Fibroblast of skin of left quadriceps (primary cell): ENCODE measurements at places on chromosomes 12 and 14.

DNA sequence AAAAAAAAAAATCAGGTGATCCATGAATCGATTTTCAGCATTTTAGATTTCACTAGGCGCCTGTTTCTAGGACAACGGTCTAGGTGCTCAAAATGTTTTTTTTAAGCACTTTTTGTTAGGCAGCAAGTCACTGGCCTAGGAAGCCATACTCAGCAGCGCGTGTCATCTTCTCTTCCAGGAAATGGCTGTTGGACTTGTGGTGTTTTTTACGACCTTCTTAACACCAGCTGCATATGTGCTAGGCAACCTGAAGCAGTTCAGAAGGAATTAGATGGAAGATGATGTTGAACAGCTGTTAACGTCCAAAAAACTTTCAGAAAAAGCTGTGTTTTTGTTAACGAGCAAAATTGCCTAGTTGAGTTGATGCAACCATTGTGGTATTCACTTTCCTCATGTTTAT lies 868 bp downstream of the COX8C start:
- no peak for DNase-seq

- peak; percentile 43 for DNase-seq
These were observed 23.7 kb upstream of the DHRS4 start for GRCh38 chr14:23929822-23930294.

DNA sequence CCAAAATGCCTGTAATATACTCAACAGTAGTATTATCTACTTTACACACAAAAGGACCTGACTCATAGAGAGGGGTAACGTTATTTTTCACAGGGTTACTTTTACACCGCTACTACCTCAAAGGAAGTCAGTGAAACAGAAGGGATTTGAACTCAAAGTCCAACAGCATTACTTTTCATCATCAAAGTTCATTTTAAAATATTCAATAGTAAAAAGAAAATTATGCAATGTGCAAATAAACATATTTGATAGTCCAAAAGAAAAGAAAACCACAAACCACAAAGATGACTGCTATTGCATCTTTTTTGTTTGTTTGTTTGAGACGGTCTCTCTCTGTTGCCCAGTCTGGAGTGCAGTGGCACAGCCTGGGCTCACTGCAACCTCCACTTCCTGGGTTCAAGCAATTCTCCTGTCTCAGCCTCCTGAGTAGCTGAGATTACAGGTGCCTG lies 15.5 kb downstream of the KIF21A start:
- DNase-seq, result no peak

GRCh38 chr12:131529196-131530040 lies 181.5 kb upstream of the SFSWAP start:
- no peak for DNase-seq

- DNase-seq, result no peak
These were observed 16.4 kb upstream of the ARID4A start for GRCh38 chr14:58281969-58282368.

DNA sequence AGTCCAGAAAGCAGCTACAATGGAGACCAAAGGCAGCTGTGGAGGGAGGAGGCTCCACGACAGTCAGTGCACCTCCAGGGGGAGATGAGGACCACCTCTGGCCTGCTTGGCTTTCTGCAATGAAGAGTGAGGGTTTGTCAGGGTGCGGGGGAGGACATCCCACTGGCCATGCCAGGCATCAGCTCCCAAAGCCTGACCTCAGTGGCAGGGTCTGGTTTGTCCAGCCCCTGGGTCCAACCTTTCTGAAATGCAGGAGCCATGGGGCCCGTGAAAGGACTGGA lies 35.2 kb downstream of the SLC6A12 start:
- DNase-seq, result no peak

DNA sequence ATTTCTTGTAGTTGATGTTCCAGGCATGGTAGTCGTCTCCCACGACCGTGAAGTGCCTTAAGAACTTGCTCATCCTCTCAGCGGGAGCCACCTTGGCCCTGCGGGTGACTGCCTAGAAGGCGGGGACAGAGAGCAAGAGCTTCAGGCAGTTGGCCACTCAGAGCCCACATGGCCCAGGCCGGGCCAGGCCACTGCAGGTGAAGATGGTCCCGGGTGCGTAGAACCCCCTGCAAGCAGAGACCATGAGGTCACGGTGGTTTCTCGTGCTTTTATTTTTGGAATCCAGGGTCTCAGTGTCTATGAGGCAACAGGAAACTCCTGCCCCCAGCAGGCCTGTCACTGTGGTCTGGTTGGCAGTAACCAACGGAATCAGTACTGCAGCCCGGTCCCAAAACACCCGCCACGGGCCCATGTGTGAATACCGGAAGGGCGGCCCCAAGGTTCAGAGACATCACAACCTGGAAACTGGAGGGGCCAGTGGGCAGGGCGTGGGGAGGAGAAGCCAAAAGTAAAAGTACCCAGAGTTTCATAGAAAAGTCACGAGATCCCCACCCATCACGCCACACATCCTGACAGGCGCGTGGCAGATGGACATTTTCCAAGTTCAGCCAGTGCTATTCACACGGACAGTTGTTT lies 27.5 kb downstream of the HVCN1 start:
- no peak for DNase-seq

- no peak for DNase-seq
These were observed 7.8 kb downstream of the PRPF39 start for GRCh38 chr14:45091710-45092109.

GRCh38 chr14:83993545-83993944 lies 1536.4 kb upstream of the FLRT2 start:
- DNase-seq, result no peak
